ENCODE measurements at places on chromosomes 16 and 17.

DNA sequence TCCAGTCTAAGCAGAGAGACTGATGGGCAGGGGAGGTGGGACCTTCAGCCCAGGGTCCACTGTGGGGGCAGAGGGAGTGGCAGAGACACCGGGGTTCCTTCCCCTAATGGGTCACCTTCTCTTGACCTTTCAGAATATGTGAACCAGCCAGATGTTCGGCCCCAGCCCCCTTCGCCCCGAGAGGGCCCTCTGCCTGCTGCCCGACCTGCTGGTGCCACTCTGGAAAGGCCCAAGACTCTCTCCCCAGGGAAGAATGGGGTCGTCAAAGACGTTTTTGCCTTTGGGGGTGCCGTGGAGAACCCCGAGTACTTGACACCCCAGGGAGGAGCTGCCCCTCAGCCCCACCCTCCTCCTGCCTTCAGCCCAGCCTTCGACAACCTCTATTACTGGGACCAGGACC is 2.8 kb downstream of the MIEN1 start:
- no peak for DNase-seq

- no peak for DNase-seq
Observed at GRCh38 chr16:47732122-47732521, 271.0 kb downstream of the PHKB start.

- DNase-seq: no peak
Observed at GRCh38 chr16:28292731-28293600, 641 bp downstream of the SBK1 start.

- DNase-seq: no peak
Observed at GRCh38 chr17:39755554-39756379, 18.0 kb downstream of the GRB7 start.

DNA sequence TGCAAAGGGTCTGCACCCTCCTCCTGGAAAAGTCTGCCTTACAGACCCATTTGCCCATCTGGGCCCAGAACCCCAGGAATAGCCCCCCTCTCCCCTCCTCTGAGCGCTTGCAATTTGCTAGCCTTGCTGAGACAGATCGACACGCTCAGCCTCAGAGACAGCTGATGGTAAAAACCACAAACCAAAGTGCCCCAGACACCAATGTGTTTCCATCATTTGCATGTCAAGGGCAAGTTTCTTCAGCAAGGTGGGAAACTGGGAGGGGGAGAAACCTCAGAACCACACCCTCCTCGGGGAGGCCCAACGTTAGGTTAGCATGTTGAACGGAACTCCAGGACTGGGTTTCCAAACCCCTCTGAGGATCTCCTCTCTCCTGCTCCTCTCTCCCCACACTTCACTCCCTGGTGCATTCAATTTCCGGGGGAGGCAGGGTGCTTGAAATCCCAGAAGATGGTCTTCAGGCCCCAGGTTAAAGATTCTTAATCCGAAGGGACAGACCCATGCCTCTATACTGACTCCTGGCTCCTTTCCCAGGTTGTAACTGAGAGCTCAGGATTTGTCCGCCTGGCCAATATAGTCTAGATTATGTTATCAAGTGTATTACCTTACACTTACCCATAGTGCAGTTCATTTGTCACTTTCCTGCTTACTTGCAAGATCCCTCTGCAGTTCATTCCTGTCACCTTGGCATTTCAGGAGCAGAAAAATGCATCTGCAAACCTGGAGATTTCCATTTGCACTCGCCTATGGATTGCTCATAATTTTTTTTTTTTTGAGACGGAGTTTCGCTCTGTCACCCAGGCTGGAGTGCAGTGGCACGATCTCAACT is 1.3 kb upstream of the CUEDC1 start:
- no peak for DNase-seq

- DNase-seq: no peak
Observed at GRCh38 chr16:4525069-4525468, 13.5 kb downstream of the CDIP1 start.

- DNase-seq: no peak
Observed at GRCh38 chr17:33124185-33124584, 132.5 kb downstream of the SPACA3 start.

DNA sequence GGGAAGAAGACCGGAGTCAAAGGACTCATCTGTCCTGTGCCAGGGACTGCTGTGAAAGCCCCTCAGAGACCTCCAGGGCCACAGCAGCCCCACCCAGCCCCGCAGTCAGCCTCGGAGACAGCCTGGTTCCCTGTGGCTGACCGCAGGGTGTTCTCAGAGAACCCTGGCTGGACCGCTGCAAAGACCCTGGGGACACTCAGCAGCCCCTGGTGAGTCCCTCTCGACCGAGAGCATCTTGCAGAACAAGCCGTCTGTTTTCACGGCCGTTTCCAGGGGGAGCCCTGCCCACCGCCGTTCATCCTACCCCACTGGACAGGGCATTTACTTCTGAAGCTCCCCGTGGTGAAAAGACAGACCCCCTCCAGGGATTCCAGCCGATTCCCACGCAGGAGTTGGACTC is 10.3 kb downstream of the UBALD1 start:
- no peak for DNase-seq

- DNase-seq: no peak
Observed at GRCh38 chr16:67248073-67248400, 742 bp upstream of the SLC9A5 start.

- DNase-seq: no peak
Observed at GRCh38 chr17:79844869-79845600, 5.8 kb upstream of the CBX4 start.

DNA sequence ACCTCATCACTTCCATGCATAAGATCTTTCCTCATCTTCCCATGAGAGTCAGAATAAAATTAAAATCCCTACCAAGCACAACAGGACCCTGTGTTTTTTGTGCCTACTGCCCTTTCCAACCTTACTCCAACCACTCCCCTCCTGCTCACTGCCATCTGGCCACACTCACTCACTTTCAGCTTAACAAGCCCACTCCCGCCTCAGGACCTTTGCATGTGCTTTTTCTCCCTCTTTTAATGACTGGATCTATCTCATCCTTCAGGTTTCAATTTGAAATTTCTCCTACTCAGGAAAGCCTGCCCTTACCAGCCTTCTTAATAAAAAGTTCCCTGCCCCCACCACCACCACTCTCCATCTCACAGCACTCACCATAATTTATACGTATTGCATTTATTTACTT is 14.7 kb downstream of the C17orf67 start:
- no peak for DNase-seq

GRCh38 chr17:31459716-31460115 is 68.2 kb downstream of the RAB11FIP4 start:
- no peak for DNase-seq

DNA sequence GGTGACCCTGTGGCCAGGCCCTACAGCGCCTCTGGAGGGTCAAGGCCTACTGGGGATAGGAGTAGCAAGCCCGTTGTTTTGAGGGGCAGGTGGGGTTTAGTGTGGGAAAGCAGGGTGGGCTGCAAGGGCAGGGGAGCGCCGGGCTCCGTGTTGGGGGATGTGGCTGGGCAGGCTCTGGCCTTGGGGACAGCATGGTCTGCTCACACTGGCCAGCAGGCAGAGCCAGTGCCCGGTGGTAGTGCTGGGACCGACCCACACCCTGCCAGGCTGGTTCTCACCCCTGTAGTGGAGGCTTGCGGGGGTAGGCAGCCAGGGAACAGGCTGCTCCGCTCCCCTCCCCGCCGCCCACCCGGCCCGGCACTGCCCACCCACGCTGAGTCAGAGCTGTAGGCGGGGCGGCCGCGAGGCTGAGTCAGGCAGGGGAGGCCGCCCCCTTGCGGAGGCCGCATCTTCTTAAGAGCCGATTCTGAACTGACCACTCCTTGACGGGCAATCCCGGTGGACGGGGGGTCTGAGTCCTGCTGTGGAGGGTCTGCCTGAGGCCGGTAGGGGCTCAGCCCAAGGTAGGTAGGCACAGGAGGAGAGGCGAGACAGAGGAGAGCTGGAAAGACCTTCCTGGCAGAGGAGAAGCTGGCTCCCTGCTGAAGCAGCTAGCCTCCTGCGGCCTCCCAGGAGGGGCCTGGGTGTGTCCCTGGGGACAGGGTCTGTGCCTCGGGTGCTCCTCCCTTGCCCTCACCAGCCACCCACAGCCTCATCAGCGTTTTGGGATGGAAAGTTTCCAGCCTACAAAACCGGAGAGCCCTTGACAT is 62.4 kb downstream of the BAIAP2 start:
- peak; percentile 61 for DNase-seq

GRCh38 chr17:4204190-4204589 is 59.6 kb downstream of the ANKFY1 start:
- DNase-seq: no peak

DNA sequence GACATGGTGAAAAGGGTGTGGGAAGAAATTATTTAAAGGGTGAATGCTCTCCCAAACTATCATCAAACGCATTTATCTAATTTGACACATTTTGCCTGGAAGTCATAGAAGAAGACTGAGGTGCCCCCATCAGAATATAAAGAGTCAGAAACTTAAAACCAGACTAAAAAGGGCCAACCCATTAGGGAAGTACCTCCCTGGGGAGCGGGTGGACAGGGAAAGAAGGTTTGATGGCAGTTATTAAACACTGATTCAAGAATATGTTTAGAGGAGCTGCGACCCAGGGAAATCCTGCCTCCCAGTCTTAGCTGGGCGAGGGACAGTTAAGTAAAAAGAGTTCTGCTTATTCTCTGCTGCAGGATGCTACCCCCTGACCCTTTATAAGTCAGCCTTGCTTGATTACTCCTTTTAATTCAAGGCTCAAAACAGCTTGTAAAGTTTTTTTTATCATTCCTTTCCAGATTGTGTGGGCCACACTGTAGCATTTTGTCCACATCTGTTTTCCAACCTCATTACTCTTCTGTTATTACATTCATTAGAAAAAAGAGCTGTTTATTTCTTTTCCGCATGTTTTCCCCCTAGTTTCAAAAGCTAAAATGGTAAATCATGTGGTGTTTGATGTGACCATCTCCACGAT is 138.5 kb upstream of the TBX2 start:
- no peak for DNase-seq

GRCh38 chr16:50599494-50599893 is 51.3 kb downstream of the NKD1 start:
- no peak for DNase-seq

DNA sequence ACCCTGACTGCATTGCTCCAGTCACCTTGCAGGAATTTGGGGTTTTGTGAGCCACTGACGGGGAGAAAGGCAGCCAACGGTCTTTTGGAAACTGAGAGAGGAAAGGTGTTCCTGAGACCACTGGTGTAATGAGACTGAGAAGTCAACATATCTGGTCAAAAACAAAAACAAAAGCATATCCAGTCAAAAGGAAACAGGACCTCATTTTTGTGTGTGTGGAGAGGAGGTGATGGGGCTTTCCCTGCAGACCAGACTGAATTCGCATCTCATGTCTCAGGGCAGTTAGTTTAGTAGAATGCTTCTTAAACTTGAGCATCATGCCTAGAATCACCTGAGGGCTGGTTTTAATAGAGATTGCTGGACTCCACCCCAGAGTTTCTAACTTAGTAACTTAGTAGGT is 198.4 kb downstream of the COPRS start:
- no peak for DNase-seq

DNA sequence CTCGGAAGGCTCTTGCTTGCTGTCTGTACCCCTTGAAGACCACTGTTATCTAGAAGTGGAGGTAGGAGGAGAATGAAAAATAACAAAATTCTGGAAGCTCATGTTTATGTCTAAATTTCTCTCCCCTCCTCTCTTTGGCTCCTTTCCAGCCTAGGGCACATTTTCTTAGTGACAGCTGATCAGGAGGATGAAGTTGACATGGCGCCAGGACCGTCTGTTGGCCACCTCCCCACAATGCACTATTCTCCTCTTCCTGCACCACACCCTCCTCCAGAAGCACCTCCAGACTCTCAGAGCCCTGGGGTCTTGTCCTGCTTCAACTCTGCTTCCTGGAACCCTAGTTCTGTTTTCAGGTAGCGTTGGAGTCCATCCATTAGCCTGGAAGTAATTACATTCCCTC is 25.5 kb upstream of the SSTR2 start:
- no peak for DNase-seq

DNA sequence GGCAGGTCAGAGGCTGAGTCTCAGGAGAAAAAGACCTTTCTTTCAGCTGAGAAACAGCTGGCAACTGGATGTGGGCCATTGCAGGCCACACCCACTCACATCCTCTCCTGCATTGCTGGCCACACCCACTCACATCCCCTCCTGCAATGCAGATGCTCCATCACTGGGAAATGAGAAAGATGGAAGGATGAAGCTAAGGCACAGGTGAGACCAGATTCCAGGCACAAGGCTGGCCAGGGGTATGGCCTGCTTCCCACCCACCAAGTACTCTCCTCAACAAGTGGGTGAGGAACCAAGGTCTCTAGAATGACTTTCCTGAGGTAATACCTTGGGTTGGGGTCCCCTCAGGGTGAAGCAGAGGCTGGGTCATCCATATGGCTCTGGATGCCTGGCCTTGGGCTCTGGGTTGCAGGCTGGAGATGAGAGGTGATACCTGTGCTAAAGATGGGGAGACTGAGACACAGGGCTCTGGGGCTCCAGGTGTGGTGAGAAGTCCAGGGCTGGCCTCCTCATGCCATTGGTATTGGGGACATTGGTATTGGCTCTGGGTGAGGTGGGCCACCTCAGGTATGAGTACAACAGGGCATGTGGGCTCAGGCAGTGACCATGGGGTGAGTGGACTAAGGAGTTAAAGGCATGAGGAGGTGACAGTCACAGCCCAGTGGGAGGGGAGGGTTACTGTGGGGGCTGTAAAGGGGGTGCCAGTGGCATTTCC is 1726.8 kb downstream of the TP53TG3F start:
- DNase-seq: no peak

DNA sequence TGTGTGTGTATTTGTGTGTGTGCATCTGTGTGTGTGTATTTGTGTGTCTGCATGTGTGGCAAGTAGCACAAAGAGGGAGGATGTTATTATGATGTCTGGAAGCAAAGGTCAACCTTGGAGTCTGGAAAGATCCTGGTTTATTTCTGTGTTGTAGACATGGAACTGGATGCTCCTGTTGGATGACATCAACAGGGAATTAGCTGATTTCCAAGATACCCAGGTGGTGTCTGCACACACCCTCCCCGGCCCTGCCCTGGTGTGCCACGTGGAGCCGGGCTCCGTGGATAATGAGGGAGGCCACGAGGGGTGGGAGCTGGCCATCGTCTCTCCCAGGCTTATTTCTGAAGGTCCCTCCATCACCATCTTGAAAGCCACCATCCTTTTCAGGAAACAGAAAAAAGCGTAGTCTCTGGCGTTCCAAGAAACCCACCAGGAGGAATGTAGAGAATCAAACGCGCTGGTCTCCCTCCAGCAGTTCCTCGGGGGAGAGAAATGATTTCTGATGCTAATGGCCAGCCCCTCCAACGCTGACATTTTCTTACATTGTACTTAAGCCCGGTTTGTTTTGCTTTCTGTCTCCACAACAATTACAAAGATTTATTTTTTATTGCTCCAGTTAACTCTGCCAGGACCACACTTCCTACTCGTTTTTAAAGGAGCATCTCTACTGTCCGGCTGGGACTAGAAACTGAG is 93.3 kb downstream of the FOXL1 start:
- no peak for DNase-seq

DNA sequence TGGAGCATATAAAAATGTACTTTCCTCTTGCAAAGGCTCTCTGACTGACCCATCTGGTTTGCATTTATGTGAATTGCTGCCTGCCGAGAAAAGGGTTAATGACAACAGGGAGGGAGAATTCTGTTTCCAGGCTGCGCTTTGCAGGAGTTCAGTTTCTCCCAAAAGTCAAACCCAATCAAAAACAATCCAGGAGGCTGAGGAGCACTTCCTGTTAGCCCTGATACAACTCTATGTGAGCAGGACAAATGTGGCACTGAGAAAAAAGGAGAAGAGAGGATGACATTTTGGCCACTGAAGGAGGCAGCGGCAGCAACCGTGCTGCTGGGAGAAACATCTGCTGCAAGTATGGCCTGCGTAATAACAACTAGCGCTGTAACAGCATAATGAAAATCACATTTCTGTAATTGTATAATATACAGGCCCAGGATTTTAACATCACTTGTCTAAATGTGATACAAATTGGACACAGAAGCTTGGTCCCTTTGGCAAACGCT is 26.8 kb upstream of the ELAC2 start:
- no peak for DNase-seq

- no peak for DNase-seq
Observed at GRCh38 chr17:9298776-9299295, 276.8 kb downstream of the STX8 start.

Data from inflammatory macrophage (primary cell).